ENCODE measurements at places on chromosomes 2 and 18. TPM values are rescaled to one million over a fixed set of nuclear protein-coding genes. Genes with fewer than 3 reads are reported as not detected.

Gene G6PC2
- total RNA-seq: not detected

Gene TUBA3E
- not detected for total RNA-seq

Gene C1GALT1C1L
- not detected for total RNA-seq

Gene ATP6V1B1
- not detected for total RNA-seq

Gene HOXD8
- not detected for total RNA-seq

Gene ANKRD29
- not detected for total RNA-seq

Gene CCDC74A
- total RNA-seq: 1.1 TPM

Gene ATOH8
- total RNA-seq: not detected

Gene PDE11A
- total RNA-seq: not detected

Gene CXCR1
- total RNA-seq: not detected

Gene HYCC2
- 39.6 TPM for total RNA-seq

Gene GCG
- not detected for total RNA-seq

Gene NDUFS1
- total RNA-seq: 50.1 TPM

Gene POMC
- 3.2 TPM for total RNA-seq

Gene ABCG5
- not detected for total RNA-seq

Gene CDKL4
- not detected for total RNA-seq

Gene KCNIP3
- not detected for total RNA-seq

Gene FAM237A
- total RNA-seq: not detected

Gene MC4R
- total RNA-seq: not detected

Gene FAM110C
- 0.18 TPM for total RNA-seq

Gene DUSP19
- 0.49 TPM for total RNA-seq

Gene COX5B
- 183 TPM for total RNA-seq

Gene POTEI
- not detected for total RNA-seq

Gene PAX3
- total RNA-seq: not detected

Gene SCYGR6
- total RNA-seq: not detected

Gene TMEM214
- 84.4 TPM for total RNA-seq

Gene CPLX4
- total RNA-seq: not detected

Gene KCNE4
- not detected for total RNA-seq

Gene DYSF
- 0.13 TPM for total RNA-seq

Gene GLS
- 255 TPM for total RNA-seq

Gene C2orf72
- total RNA-seq: not detected

Gene ALPG
- total RNA-seq: not detected

Gene TEKT4
- total RNA-seq: not detected

Gene TEX261
- total RNA-seq: 46.8 TPM

Gene UGT1A10
- total RNA-seq: not detected

Gene OR6B2
- total RNA-seq: not detected

Gene TIGD1
- total RNA-seq: 8.8 TPM

Gene RTTN
- total RNA-seq: 25.9 TPM

Gene GKN1
- not detected for total RNA-seq

Gene IL36RN
- not detected for total RNA-seq

Gene FSHR
- total RNA-seq: not detected

Gene ABCB11
- not detected for total RNA-seq

Gene PDCD1
- 3.5 TPM for total RNA-seq

Gene KCNK3
- total RNA-seq: not detected

Gene PIGN
- 26.4 TPM for total RNA-seq

Gene FBXO48
- total RNA-seq: 1.8 TPM

Gene SERPINB10
- not detected for total RNA-seq

Gene ABCG8
- total RNA-seq: not detected
